CD4-positive, alpha-beta T cell treated with Interleukin-12 subunit alpha and Interleukin-12 subunit beta, for 1 hour (primary cell): ENCODE measurements at places on chromosomes 6 and 20.

GRCh38 chr6:148250975-148251685, 91.5 kb upstream of the SASH1 start:
- peak; percentile 27 for DNase-seq

- DNase-seq, result no peak
These were observed 137.1 kb downstream of the LY86 start for GRCh38 chr6:6725468-6726209.

DNA sequence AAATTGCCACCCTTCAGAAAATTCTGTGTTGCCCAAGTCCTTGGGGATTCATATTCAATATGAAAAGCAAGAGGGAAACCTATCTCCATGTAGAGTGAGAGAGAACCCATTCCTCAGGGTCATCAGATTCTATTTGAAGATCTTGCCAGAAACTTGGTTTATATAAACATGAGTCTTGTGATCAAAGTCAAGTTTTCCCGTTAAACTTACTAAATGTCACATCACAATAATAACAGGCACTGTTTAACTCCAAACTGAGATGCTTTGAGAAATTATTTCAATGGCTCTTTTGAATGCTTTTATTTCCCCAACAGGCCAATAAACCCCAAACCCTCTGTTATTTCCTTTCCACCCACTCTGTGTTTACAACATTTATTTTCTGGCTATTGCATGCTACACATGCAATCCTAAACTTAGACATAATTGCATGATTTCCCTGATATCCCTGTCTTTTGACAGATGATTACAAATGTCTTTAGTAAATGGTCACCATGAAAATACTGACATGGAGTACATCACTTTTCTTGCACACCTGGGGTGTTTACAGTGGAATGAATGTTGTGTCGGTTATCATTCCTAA, 31.1 kb upstream of the SSTR4 start:
- DNase-seq, result no peak

- no peak for DNase-seq
These were observed 18.6 kb upstream of the MCM3 start for GRCh38 chr6:52303178-52303577.

DNA sequence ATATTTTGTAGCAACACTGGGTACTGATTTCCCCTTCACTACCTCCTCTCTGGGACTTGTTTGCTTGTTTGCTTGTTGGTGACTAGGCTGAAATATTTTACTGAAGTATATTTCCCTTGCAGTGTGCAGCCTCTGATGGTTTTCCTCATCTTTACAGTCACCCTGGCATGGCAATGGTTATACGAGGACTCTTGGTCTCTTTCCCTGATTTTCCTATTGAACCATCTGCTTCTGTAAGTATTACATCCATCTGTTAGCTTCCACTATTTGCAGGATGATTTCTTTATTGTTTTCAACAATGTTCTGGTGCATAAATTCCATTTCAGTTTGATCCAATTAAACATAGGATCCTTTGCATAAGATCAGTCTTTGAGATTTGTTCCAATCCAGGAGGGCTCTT, 465.1 kb downstream of the MEI4 start:
- DNase-seq, result no peak

- DNase-seq, result no peak
These were observed 15.5 kb upstream of the NPEPL1 start for GRCh38 chr20:58677079-58677604.

DNA sequence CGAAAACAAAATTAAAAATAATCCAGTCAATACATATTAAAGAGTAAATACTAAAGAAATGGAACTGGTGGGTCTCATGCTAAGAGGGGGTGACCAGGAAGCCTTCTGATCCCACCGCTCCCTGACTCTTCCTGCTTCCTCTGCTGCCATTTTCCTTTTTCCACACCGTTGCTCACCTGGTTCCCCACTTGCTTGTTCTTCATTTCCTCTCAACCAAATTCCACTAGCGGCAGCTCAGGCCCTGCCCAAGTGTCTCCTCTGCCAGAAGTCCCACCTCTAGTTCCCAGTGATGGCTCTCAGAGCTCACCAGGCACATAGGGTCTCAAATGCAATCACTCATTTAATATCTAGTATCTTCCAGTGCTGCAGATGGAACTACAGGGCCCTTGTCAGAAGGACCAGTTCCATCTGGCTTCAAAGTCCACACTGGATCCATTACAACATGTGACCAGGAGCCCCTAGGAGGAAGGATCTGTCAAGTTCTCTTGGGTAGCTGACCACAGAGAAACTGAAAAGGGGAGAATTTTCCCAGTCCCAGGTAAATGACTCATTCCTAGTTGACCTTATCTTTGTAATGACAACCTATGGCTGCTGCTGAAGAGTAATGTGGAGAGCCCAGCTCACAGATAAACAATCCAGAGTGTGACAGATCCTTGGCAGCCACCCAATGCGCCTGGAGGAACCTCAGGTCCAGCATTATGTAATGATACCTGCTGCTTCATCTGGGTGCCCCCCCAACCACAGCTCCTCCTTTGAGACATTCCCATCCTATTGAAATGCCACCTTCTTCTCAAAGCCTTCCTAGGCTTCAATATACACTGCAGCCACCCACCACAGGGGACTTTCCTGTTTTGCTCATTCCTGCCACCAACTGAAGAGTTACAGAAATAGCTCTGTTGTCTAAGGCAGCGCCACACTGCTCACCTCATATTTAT, 38.2 kb downstream of the ELMO2 start:
- no peak for DNase-seq

DNA sequence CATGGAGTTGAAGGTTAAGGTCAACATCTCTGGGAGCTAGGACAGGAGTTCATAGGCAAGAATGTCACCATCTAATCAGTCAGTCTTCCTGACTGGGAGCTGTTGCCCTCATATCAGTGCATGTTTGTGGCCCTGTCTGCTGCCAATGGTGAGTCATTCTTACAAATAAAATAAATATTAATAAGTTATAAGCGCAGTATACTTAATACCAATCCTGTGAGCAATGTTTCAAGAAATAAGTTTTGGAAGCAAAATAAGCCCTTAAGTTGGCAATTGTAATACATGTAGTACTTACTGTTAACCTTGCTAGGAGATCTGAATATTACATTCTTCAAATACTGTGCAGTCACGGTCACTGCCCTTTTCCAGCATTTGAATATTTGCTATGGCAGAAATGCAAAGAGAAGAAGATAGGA, 20.2 kb upstream of the MDGA1 start:
- no peak for DNase-seq

- no peak for DNase-seq
These were observed 536.7 kb upstream of the MMS22L start for GRCh38 chr6:97819710-97820109.

DNA sequence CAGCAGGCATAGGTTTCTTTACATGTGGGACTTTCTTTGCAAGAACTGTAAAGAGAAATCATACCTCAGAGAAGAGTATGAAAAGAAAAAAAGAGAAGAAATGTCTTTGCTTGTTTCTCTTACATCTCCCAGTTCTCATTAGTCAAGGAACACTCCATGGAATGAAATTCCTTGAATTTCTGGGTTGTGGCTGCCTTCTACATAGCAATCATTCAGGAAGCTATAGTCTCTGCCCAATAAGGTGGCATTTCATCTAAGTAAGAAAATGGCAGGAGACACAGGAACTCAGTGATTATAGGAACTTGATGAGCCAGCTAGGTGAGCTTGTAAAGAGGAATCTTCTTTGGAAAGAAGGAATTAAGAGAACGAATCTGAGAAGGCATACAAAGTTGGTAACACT, 197.0 kb upstream of the FKBP1C start:
- no peak for DNase-seq

- DNase-seq, result no peak
These were observed 2.5 kb downstream of the AAR2 start for GRCh38 chr20:36238760-36239159.

DNA sequence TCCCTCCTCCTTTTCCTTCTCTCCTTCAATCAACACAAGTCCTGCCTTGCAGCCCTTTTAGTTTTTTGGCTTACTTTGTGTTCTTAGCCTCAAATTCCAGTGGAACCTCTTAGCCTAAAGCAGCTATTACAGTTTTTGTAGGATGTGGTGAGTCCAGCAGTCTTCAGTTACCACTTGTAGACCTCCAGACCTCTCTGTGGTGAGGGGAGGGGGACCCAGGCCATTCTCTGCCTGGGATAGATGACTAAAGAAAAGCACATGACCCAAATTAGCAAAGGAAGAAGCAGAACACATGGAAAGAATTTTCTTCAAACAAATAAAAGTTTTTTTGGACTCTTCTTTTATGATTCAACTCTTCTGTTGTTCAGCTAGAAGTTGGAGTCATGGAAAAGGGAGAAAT, 246.5 kb downstream of the HAO1 start:
- DNase-seq, result no peak

DNA sequence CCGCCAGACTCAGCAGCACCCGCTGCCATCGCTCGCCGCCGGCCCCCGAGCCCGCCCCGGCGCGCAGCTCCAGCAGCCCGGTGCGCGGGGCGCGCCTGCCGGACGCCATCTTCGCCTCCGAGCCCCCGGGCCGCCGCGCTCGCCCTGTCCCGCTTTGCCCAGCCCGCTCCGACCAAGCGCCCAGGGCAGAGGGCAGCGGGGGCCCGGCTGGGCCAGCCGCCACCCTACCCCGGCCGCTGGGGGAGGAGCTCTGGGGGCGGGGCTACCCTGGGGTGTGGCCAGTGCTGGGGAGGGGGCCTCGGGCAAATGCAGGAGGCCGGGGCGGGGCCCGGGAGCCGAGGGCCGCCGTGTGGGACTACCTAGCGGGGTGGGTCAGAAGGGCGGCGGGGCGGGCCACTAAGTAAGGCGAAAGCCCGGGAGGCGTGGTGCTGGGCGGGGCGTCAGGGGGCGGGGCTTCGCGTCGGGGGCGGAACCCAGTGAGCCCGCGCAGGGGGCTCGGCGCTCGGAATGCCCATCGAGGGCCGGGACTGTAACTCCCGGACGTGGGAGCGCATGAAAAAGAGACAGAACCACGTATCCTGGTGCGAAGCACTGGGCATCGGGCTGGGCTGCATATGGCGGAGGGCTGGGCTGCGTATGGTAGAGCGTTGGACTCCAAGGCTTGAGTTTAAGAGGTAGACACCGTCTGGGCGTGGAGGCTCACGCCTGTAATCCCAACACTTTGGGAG, at the start of gene SNTA1:
Gene SNTA1 (minus strand): TSS at position 252 of the 728 bp plus-strand sequence. CDS start 143 bp downstream, at position 109.
- DNase-seq, result peak; percentile 93

DNA sequence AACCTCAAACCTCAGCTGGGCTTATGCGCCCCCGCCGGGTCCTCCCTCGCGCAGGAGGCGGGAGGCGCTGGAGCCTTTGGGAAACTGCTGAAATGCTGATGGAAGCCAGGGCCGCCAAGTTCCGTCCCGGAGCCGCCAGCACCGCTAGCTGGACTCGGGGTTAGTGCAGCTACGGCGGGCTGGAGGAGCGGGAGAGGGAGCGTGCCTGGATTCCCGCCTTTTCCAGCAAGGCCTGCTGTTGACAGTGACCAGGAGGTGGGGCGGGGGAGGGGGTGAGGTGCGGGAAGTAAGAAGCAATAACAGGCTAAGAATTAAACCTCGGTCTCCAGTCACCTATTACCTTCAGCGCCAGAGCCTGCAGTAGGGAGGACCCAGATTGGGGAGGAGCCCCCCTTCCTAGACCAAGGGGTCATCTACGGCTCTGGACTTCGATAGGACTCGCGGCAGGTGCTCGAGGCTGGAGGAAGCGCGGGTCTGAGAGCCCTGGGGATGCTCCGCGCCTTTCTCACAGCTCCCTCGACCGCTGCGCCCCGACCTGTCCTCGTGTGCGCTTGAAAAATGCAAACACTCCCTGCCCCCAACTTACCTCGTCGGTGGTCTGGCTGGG, 20.5 kb downstream of the COL9A1 start:
- no peak for DNase-seq

DNA sequence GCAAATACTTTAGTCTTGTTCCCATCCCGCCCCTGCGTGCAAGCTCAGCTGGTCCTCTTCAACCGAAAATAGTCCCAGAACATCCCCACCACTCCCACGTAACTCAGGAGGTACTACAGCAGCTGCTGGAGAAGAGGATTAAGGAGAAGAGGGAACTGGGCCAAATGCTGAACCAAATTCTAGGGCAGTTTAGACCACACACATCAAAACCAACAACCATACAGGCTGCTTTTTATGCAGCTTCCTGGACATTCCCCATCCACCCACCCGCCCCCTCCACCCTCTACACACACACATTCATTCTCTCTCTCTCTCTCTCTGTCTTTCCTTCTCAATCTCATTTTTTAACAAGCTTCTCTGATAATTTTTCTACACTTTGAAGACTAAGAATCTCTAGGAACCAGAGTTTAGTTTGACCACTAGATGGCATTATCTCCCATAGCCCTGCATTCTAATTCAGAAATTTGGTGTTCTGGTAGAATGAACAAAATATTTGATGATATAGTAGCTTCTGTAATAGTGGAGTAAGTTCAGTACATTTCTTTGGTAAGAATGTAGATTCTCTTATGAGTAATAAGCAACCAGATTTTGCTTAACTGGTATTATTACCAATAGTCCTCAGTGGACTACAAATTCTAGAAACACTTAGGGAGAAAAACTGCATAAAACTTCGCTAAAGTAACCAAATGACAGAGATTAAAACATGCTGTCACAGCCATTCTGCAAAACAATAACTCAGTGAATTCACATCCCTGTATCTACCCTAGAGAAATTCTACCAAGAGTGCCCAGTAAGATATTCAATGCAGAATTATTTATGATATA, 52.1 kb upstream of the BEND6 start:
- DNase-seq, result peak; percentile 33

GRCh38 chr6:113428702-113429101, 428.4 kb upstream of the MARCKS start:
- DNase-seq, result no peak

GRCh38 chr6:135939208-135939591, 87.7 kb downstream of the PDE7B start:
- DNase-seq, result no peak

DNA sequence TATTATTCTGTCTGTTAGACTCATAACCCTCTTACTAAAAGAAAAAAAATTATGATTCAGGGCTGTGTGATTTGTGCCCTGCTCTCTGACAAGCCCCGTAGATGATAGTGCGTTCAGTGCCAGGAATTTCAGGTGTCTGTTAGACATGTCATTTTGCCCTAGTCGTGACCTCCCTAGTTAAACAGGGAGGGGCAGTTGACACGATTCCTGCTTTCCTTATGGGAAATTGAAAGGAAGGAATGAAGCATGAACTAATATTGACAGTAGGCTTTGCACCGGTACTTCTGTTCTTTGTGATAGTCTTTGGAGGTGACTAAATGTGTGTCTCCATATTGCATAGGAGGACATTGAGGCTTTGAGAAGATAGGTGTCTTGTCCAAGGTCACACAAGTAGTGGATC, 26.3 kb downstream of the RPRD1B start:
- DNase-seq, result no peak

DNA sequence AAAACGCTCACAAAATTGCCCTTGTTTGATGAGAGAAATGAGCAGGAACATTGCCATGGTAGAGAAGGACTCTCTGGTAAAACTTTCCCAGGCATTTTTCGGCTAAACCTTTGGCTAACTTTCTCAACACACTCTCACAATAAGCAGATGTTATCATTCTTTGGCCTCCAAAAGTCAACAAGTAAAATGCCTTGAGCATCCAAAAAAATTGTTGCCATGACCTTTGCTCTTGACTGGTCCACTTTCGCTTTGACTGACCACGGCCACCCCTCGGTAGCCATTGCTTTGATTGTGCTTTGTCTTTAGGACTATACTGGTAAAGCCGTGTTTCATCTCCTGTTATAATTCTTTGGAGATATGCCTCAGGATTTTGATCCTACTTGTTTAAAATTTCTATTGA, 41.1 kb upstream of the PREP start:
- DNase-seq, result no peak
